ENCODE measurements at places on chromosomes 5 and 9.

GRCh38 chr9:75067894-75068293 lies 20.1 kb downstream of the NMRK1 start:
- DNase-seq = no peak

- peak; percentile 89 for DNase-seq
These were observed 25.8 kb upstream of the HMCN2 start for GRCh38 chr9:130239741-130240241.

DNA sequence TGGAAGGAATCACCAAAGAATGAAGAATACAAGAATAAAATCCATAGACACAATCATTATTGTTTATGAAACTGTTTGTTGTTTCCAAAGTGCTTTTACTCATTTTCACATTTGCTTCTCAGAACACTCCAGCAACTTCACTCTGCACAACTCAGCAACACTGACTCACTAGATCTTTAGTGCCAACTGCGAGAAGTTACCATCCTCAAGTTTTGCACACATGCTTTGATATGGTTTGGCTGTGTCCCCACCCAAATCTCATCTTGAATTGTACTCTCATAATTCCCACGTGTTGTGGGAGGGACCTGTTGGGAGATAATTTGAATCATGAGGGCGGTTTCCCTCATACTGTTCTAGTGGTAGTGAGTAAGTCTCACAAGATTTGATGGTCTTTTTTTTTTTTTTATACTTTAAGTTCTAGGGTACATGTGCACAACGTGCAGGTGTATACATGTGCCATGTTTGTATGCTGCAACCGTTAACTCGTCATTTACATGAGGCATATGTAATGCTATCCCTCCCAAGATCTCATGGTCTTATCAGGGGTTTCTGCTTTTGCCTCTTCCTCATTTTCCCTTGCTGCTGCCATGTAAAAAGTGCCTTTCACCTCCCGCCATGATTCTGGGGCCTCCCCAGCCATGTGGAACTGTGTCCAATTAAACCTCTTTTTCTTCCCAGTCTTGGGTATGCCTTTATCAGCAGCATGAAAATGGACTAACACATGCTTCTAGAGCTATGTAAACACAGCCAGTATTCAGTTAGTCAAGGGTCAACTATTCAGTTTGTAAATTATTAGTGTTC lies 36.9 kb downstream of the CLINT1 start:
- peak; percentile 43 for DNase-seq

- DNase-seq = no peak
These were observed 22.5 kb downstream of the DYNC2I2 start for GRCh38 chr9:128634111-128634510.

GRCh38 chr9:25442526-25442925 lies 235.7 kb downstream of the TUSC1 start:
- peak; percentile 2 for DNase-seq

DNA sequence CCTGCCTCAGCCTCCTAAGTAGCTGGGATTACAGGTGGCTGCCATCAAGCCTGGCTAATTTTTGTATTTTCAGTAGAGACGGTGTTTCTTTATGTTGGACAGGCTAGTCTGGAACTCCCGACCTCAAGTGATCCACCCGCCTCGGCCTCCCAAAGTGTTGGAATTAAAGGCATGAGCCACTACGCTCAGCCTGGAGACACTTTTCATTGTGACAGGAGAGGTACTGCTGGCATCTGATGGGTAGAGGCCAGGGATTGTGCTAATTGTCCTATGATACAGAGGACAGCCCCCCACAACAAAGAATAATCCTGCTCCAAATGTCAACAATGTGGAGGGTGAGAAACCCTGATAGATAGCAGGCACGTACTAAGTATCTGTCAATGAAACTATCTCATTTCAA lies 91.3 kb upstream of the SLC25A48 start:
- no peak for DNase-seq

GRCh38 chr9:81777482-81777881 lies 88.1 kb upstream of the TLE1 start:
- no peak for DNase-seq

DNA sequence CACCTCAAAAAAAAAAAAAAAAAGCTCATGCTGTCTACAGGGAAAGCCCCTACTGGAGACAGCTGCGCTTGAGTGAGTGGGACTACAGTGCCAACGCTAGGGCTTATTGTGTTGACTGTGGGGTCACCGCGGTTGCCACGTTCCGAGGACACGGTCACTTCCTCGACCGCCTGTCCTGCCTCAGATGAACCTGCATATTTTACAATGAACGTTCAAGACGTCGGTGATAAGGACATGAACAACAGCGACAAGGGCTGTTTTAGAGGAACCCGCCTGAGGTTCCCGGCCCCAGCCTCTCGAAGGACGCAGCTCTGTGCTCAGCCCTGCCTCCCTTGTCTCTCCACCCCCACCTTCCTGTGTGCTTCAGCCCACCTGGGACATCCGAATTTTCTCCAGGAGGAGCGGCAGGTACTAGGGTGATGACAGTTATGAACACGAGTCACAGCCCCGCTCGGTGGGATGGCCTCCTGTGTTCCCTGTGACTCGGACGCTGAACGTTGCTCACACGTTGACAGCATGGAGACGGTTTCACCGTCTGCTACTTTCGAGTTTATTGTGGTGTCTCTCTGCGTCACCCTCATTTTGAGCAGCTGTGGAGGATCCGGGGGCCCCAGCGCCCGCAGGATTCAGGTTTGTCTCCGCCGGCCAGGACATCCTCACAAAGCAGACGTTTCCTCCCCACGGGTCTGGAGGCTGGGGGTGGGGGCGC lies 11.3 kb upstream of the DIPK1B start:
- DNase-seq = peak; percentile 50

GRCh38 chr5:135829681-135830383 lies 4.6 kb upstream of the SLC25A48 start:
- DNase-seq = peak; percentile 69

DNA sequence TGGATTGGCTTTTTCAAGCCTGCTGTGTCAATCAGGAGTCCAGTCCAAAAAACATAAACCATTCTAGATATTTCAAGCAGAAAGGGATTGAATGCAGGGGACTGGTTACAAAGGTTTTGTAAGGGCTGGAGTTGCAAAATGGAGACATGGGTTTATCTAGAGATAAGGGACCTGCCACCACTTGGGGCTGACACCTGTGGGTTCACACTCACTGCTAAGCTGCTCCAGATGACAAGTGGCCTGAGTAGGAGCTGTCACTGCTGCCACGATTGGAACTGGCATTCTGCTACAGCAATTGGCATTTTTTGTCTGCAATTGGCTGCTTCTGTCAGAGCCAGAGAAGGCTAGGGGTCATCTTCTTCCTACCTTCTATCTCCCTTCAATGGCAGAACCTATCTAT lies 66.3 kb upstream of the ZFR start:
- no peak for DNase-seq
